ENCODE measurements at places on chromosomes 1 and 21.

DNA sequence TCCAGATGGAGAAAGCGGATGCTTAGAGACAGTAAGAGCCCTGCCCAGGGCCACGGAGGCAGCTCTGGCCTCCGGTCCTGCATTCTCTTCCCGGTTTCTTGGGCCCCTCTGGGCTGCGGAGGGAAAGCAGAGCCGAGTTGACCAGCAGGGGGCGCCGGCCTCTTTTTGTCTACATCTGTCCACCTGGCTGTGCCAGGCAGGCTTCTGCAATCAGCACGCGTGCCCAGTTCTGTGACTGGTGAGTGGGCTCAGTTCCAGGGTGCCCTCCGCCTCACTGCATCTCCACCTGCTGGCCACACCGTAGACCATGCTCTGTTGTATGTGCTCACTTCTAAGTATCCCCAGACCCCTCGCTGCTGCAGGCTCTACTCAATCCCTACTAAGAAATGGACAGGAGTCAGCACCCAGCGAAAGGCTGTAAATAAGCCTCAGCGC lies 6.7 kb upstream of the HUNK start:
- peak; percentile 16 for DNase-seq

DNA sequence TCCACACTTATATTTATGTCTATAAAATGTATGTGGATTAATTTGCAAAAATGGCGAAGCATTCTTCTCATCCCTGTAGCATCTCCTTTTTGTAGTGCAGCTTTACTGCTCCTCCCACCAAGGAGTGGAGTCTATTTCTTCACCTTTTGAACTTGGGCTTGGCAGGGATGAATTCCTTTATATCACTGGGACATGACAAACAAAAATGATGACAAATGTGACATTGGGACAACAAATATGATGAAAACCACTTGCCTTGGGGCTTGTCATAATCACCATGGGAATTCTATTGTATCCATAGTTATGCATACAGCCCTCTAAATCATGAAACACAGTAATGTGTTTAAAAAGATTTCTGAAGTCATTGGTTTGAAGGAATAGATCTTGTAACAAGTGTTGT lies 155.0 kb downstream of the TNFSF18 start:
- DNase-seq = no peak

DNA sequence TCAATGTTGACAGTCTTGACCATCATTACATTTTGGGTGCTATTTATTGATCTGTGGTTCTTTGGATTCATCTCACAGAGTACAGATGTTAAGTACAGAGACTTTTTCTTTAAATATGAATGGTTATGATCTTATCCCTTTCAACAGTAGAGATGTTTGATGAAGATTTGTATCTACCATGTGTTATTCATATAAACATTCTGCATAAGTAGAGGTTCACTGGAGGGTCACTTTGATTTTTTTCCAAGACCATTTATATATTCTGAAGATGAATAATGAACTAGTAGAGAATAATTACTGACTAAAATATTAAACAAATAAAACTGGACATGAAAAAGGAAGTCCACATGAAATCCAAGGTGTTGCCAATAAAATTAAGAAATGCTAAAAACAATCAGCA lies 28.6 kb upstream of the HUNK start:
- no peak for DNase-seq

DNA sequence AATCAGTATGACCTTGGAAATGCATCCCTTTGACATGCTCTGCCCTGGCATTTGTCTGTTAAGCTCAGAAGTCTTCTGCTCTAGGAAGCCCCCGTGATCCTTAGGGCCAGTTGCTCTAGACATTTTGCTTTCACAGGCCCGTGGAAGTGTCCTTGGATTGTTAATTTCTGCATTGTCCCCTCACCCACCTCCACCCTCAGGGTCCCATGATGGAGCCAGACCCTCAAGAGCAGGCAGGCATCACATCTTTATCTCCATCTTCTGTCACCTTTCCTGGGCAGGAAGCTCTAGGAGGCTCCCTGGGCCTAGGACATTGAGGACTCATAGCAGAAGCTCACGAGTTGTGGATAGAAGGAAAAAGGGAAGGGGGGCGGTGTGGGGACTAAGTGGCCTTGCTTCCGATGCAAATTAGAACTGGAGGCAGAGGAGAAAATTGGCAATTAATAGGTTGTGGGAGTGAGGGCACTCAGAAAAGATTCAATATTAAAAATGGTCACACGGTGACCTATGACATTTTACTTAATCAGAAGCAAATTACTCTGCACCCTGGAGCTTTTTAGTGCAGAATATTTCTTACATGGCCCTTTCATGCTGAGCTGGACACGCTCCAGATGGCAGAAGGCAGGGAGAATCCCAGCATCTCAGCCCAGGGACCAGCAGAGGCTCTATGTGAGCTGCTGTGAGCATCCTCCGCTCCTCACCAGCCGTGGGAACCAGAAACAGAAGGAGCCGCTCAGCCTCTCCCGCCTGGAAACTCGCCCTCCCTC lies 185.0 kb downstream of the MATN1 start:
- no peak for DNase-seq

DNA sequence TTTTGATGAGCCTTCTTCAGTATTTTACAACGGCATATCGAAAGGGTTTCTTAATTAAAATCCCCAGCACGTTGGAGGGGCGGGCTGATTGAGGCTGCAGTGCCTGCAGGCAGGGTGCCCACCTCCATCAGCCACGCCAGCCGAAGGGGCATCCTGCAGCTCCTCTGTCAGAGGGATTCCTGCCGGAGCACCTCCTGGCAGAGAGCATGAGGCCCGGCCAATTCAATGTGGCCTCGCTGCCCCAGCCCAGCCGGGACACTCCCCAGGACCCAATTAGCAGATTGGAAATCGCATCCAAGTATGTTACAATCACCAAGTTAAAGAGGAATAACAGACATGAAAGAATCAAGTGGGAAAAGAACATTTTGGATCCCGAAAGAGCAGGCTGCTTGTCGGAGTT lies 216.6 kb downstream of the ST6GALNAC3 start:
- DNase-seq = no peak

DNA sequence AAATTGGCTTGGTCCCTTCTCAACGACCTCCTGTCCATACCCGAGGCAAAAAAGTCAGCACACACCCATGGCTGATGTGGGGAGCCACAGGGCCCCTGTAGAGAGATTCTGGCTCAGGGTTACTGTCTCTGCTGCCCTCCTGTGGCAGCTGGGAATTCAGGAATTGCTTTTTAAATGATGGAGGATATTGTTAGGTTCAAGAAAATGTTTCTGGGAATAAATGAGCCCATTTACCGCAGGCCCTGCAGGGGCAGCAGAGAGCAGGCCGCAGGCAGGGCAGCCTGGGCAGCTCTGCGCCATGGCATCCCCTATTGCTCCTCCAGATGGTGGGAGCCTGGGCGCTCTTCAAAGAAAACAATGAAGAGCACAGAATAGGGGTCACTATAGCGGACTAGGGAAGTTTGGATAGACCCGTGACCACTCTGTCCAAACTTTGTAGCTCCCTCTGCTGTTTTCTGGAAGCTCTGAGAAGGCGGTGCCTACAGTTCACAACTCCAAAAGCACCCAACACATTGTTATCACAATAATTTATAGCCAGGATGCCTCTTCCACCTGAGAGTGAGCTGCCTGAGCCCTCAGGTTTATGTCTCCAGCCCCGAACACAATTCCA lies 201.1 kb downstream of the BACH1 start:
- DNase-seq = no peak

GRCh38 chr1:107889524-107889923 lies 75.5 kb downstream of the VAV3 start:
- no peak for DNase-seq

GRCh38 chr1:17110555-17110926 lies 8.7 kb downstream of the PADI2 start:
- DNase-seq = no peak

DNA sequence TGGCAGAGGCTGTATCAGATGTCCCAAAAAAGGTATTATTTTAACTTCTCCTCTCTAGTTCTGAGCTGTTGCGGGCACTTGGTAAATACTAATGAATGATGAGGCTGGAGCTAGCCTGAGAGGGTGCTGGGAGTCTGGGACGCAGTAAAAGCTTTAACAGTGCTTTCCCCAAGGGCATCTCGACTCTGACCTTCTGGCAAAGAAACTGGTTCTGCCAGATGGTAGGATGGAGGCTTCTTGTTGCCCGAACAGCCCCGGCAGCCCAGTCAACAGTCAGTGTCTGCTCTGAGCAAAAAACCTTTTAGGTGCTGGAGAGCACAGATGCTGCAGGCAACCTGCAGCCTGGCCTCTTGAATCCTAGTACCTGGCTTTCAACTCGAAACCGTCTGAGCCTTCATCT lies 2.5 kb upstream of the PNRC2 start:
- DNase-seq = no peak

DNA sequence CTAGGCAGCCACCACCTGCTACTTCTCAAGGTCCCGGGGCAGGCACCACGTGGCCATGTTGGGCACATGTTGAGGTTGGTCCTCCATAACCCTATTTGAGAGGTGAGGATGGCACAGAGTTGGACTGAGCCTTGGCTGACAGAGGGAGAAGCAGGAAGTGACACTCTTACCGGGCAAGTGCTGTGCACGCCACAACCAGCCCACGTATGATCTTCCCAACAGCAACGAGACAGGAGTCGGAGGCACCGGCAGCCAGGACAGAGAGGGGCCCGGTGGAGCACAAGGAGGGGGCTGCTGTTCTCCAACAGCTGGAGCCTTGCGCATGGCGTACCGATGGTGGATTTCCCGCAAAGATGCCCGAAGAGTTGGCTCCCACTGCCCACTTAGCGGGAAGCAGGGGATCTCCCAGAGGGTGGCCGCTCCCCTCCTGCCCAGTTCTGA lies 3.4 kb downstream of the CLEC20A start:
- no peak for DNase-seq

DNA sequence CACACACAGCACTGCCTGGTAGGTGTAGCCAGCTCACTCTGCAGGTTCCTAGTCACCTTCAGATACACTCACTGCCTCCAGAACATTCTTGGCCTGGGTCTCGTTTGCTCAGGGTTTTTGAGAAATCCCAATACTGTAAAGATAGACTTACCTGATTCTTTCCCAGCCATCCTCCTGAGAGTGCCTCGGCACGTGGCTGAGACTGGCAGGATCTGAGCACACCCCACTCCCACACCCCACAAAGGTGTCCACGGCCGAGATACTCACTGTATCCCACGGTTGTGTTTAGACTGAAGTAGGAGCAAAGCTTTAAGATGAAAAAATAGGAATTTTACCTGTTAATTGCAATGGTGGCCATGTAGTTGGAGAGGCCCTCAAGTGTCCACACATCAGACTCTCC lies 33.4 kb downstream of the SNAP47 start:
- DNase-seq = no peak

- no peak for DNase-seq
Observed at GRCh38 chr1:46488343-46489168, 1.1 kb upstream of the DMBX1 start.

DNA sequence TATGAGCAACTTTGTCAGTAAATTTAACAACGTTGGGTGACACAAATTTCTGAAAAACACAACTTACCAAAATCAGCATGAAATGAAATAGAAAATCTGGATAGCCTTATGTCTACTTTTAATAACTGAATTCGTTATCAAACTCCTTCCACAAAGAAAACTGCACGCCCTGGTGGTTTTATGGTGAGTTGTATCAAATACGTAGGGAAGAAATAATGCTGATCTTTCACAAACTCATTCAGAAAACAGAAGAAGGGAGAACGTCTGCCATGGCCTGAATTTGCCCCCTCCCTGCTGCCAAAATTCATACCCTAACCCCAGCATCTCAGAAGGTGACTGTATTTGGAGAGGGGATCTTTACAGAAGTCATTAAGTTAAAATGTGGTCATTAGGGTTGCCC lies 50.0 kb upstream of the COL18A1 start:
- no peak for DNase-seq

DNA sequence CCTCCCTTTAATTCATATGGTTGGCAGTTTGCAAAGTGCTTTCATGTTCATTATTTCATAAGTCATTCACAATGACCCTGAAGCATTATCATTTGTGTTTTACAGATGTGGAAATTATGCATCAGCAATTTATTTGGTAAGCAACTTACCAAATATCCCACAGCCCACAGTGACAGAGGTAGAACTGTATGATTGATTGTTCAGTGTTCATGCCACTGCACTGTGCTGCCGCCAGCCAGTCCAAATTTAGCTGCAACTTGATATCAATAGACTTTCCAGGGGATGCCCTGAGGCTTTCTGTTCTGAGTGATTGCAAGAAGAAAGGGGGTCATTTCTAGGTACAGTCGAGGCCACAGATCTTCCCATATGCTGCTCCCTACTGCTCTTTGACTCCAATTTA lies 380.3 kb downstream of the PLPP3 start:
- no peak for DNase-seq

- DNase-seq = no peak
Observed at GRCh38 chr1:235369802-235370201, 2.6 kb downstream of the TBCE start.
